ENCODE measurements at places on chromosomes 2 and 18. TPM values are rescaled to one million over a fixed set of nuclear protein-coding genes. Genes with fewer than 3 reads are reported as not detected.

DNA sequence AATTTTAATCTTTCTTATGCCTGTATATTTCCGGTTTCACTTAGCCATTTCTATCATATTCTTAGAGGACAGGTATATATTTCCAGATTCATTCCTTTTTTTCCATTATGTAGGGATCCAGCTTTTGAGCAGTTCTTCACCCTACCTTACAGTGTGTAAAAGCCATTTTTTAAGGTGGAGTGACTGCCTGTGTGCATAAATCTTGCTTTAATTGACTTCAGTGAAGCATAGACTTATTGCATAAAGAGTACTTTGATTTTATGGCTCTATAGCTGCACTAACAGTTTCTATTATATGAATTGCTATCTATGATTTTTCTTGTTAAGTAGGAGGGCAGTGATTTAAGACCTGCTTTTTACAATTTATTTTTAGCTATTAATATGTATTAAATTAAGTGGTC is 132.6 kb downstream of the NYAP2 start:
- DNase-seq, result no peak
- no peak overlapping the region for H3K27ac ChIP-seq
- no peaks in the 10 kb centered on the region for H3K4me1 ChIP-seq

- no peak overlapping the region for H3K4me3 ChIP-seq
- no peaks in the 10 kb centered on the region for H3K36me3 ChIP-seq
- DNase-seq, result no peak
- no peaks in the 10 kb centered on the region for H3K4me1 ChIP-seq
Measured at GRCh38 chr2:67612576-67613042, 215.5 kb downstream of the ETAA1 start.

- no peak overlapping the region for H3K27ac ChIP-seq
- H3K27me3 ChIP-seq, result no peaks in the 10 kb centered on the region
- no peak overlapping the region for H3K4me3 ChIP-seq
- no peak for DNase-seq
- H3K36me3 ChIP-seq, result no peaks in the 10 kb centered on the region
- no peaks in the 10 kb centered on the region for H3K4me1 ChIP-seq
Measured at GRCh38 chr2:70807102-70807827, 13.1 kb downstream of the CLEC4F start.

- H3K36me3 ChIP-seq, result no peaks in the 10 kb centered on the region
- no peaks in the 10 kb centered on the region for H3K27me3 ChIP-seq
- H3K27ac ChIP-seq, result peak overlapping the region; percentile 97
- peak overlapping the region; percentile 64 for H3K4me3 ChIP-seq
- peaks cover 59% of the 10 kb centered on the region for H3K4me1 ChIP-seq
- no peak for DNase-seq
Measured at GRCh38 chr2:68231061-68231372, 21.3 kb downstream of the PPP3R1 start.

DNA sequence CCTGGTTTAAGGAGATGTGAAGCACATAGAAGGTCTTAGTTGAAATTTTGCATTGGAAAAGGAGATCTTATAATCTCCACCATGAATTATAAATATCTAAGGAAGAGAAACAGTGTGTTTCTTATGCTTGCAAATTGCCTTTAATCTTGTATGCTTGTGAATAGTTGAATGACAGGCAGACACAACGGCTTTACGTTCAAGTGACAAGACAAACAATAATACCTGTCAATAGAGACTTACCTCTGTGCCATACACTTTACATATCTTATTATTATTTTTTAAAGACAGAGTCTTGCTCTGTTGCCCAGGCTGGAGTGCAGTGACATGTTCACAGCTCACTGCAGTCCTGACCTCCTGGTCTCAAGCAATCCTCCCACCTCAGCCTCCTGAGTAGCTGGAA is 113.7 kb downstream of the QPCT start:
- H3K27ac ChIP-seq, result no peak overlapping the region
- no peaks in the 10 kb centered on the region for H3K27me3 ChIP-seq
- H3K4me3 ChIP-seq, result no peak overlapping the region
- no peaks in the 10 kb centered on the region for H3K36me3 ChIP-seq
- peaks cover 35% of the 10 kb centered on the region for H3K4me1 ChIP-seq
- no peak for DNase-seq

DNA sequence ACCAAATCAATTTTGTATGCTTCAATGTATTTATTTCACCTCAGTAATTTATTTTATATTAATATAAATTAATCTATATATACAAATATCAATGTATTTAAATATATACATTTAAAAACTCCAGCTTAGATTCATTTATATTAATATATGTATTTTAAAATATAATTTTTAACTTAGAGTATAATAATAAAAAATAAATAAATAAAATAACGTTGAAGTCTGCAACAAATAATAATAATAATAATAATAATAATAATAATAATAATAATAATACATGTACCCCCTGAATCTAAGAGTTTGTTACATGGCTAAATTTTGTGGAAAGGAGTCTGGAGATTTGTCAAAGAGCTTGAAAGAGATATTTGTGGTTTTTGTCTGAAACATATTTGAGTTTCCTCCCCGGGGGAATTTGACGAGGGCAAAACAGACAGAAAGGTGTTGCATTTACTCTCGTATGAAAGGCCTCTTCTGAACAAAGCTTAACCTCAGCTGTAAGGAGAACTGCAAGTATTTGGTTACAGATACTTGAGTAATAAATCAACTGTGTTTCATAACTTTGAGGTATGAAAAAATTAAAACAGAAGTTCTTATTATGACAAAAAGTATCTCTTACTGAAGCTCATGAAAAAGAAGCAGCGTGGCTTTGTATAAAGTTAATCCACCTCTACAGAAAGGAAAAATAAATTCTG is 93.4 kb downstream of the CDH19 start:
- no peak overlapping the region for H3K4me3 ChIP-seq
- no peak overlapping the region for H3K27ac ChIP-seq
- H3K4me1 ChIP-seq, result no peaks in the 10 kb centered on the region
- DNase-seq, result no peak
- no peaks in the 10 kb centered on the region for H3K36me3 ChIP-seq

DNA sequence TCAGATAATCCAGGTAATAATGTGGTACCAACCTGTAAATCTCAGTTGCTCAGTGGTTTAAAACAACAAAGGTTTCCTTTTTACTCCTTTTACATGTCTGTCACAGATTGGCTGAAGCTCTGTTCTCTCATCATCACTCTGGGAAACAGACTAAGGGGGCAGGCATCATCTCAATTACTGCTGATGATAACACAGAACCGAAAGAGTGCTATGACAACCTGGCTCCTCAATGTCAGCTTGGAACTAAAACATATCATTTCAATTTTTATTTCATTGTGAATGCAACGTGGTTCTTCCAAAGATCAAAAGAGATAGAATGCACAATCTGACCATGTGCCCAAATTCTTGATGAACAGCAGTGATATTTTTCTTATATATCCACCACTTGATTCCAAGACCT is 1315.0 kb upstream of the CDH2 start:
- H3K27me3 ChIP-seq, result no peaks in the 10 kb centered on the region
- H3K36me3 ChIP-seq, result no peaks in the 10 kb centered on the region
- H3K4me3 ChIP-seq, result no peak overlapping the region
- H3K27ac ChIP-seq, result no peak overlapping the region
- no peaks in the 10 kb centered on the region for H3K4me1 ChIP-seq
- DNase-seq, result no peak

DNA sequence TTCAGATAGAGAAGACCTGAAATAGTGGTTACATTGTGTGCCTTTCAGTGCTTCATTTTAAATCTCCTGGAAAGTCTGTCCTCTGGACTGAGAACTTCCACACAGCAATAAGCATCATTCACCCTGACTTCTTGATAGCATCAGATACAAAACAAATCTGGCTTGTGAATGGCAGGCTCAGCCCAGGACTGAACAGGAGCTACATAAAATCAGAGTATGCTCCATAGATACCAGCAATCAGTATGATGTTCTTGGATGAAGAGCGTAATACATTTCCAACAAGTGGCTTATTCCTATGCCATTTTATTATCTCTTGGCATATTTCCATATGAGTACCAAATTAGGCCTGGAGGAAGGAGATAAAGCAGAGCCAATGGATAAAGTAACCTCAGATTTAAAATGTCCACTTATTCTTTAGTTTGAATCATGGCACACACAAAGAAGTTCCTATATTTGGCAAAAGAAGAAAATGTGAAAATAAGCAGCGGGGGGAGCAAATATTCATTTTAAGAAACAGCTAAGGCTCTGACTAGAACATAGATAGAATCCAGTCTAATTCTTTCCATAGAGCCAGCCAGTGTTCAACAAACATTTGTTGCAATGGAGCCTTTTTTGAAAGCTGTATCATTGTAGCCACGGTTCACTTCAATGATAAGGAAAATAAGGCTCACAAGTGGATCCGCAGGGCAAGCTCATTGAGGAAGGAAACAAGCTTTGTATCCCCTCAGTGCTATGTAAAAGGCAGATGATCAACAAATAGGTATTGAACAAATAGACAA is 230.8 kb upstream of the CHAC2 start:
- peaks cover 7% of the 10 kb centered on the region for H3K27me3 ChIP-seq
- no peak overlapping the region for H3K4me3 ChIP-seq
- H3K4me1 ChIP-seq, result no peaks in the 10 kb centered on the region

Gene KCNJ13
- not detected for total RNA-seq

DNA sequence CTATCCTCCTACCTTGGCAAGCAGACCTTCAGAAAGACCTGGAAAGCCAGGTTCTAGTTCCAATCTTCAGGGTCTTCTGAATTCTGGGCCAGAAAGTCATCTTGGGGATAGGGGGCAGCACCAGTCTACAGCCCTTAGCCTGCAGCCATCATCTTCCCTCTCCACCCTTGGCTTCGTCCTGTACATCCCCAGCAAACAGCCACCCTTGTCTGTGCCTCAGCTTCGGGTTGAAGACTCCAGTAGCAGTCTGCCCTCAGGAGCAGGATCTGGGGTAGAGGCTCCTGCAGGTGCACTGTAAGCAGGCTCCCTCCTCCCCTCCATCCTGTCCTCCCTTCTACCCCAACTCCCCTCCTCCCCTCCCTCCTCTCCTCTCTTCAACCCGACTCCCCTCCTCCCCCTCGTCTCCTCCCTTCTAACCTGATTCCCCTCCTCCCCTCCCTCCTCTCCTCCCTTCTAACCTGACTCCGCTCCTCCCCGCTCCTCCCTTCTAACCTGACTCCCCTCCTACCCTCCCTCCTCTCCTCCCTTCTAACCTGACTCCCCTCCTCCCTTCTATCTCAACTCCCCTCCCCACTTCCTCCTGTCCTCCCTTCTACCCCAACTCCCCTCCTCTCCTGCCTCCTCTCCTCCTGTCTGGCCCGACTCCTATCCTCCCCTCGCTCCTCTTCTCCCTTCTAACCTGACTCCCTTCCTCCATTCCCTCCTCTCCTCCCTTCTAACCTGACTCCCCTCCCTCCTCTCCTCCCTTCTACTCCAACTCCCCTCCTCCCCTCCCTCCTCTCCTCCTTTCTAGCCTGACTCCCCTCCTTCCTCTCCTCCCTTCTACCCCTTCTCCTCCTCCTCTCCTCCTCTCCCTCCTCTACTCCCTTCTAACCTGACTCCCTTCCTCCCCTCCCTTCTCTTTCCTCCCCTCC is 90.1 kb upstream of the SMAD2 start:
- no peaks in the 10 kb centered on the region for H3K36me3 ChIP-seq
- DNase-seq, result no peak
- peaks cover 5% of the 10 kb centered on the region for H3K4me1 ChIP-seq
